ENCODE measurements at places on chromosomes 7 and 10.

GRCh38 chr7:113113912-113114311 lies 4.4 kb downstream of the SMIM30 start:
- no peak for DNase-seq

DNA sequence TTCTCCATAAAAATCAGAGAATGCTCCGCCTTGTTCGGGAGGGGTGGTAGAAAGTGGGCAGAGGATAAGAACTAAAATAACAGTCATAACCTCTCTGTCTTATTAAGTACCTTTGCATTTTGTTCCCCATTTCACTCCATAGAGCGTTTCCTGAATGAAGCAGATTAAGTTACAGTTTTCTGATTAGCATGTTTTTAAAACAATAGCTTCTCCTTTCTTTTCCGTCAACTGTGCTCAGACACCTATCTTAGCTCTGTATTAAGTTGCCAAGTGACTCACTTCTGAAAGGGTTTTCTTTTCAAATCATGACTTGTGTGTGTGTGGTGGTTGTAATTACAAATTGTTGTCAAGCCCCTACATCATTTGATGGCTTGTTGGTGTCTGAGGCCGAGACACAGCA lies 1.4 kb downstream of the HABP2 start:
- no peak for DNase-seq

DNA sequence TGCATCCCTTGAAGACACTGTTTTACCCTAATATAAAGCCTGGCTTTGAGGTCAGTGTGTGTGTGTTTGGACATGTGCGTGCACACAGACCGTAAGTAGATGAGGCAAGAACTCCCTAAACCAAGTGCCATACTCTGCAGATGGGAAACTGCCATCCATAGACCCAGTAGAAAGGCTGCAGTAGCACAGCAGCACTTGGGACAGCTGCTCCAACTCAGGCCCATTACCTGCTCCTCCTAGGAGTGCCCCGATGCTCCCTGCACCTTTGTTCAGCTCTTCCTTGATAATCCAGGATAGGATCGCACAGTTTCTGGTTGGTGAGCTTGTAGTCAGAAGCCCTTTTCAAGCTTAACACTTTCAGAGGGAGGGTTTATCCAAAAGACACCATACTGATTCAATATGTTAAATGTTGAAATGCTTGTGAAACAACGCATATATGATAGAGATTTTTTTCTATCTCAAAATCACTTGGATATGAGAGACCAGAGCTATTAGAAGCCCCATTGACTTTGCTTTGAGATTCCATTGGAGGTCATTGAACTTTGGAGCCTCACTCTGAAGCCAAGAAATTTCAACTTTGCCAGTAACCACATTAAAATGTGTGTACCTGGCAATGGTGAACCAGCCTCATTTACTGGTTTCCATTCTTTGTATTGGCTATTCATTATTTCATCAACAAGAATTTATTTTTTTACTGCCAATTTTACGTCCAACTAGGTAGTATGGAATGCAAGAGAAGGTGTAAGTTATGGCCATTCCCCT lies 757.0 kb upstream of the GALNT17 start:
- no peak for DNase-seq

DNA sequence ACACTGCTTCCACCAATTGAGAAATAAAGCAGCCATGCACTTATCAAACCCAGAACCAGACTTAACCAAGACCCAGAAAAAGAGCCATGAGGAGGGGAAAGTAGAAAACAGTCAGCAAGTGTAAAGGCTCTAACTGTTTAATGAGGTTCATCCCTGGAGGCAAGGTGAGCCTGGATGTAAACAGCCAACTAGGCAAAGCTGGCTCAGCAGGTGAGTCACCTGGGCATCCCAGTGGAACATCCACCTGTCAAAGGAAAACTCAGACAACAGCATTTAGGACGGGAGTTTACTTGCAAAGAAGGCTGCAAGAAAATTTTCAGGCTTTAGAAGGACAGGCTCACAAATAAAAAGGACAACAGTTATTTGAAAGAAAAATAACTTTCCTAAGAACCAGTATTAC lies 153.0 kb downstream of the SNX13 start:
- no peak for DNase-seq

GRCh38 chr10:30481603-30482002 lies 47.6 kb downstream of the MAP3K8 start:
- DNase-seq, result no peak

Measured in activated T-helper 1 cell treated with anti-CD3 and anti-CD28 coated beads, Interleukin-2, amount 50 U/mL, for 16 hours (primary cell).